ENCODE measurements at places on chromosomes 2 and 18.

DNA sequence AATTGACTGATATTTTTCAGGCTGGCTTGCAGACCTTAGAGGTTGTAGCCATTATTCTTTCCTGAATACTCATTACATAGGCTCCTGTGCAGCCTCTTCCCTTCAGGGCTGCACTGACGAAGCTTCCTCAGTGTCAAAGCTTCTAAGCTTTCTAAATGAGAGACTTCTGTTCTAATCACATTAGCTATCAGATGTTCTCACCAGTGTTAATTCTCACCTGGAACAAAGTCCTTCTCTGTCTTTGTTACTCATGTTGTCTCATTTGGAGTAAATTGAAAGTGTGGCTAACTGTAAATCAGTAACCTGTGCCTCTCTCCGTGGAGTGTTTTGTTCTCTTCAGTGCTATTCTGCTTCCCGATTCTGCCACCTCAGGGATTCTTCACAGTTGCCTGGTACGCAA is 76.9 kb downstream of the MC4R start:
- no peak for DNase-seq

GRCh38 chr2:208359632-208359986 is 47.0 kb upstream of the PTH2R start:
- DNase-seq = no peak

- no peak for DNase-seq
These were observed 202.4 kb downstream of the TDRD15 start for GRCh38 chr2:21326152-21326551.

DNA sequence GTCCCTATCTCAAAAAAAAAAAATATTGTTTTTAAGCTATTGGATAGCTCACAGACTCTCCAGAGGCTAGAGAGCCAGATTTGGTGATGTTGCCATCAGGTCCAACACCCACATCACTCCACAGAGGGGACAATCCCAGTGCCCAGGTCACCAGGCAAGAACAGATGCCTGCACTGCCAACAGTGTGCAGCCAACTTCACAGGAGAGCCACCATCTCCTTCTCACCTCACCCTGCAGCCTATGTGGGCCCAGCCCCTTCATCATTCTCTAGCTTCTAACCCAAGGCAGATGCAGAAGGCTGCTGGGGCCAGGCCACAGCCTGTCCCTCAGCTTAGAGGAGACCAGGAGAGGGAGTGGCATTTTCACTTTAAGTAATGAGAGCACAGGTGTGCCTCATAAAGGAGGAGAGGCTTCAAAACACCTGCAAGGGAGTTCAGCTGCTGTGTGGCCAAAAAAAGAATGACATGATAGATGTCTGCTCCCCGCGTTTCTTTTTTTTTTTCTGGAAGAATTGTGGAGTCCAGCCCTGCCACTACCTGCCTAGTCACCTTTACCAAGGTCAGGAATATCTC is 98.0 kb upstream of the ZSWIM2 start:
- DNase-seq = no peak

- DNase-seq = no peak
These were observed 77.8 kb upstream of the TACR1 start for GRCh38 chr2:75277111-75277510.

All from stimulated activated CD4-positive, alpha-beta T cell treated with anti-CD3 and anti-CD28 coated beads, Interleukin-15, amount 100 ng/mL, for 1 hour (primary cell).